ENCODE measurements at places on chromosomes 4 and X. TPM values are rescaled to one million over a fixed set of nuclear protein-coding genes. Genes with fewer than 3 reads are reported as not detected.
A peak's percentile ranks its signal among the peaks of the same experiment; 100 is the strongest.

DNA sequence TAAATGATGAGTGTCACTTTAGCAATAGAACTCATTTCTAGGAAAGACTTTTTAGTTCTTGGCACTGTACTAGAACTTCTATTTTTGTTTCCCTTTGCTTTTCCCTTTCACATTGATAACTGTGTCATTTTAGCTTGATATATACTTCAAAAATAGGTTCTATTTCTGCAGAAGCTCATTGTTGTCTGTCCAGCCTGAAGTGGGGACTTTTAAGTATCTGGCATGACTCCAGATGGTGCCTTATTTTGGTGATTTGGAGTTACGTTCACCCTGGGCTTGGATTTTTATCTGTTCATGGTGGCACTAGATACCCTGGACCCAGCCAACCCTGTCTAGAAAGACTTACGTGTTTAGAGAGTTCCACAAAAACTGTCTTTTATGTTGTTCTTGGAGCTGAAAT is 3.4 kb downstream of the ABHD18 start:
- H3K4me1 ChIP-seq: peaks cover 6% of the 10 kb centered on the region
- H3K36me3 ChIP-seq: no peaks in the 10 kb centered on the region
- no peaks in the 10 kb centered on the region for H3K27me3 ChIP-seq
- no peak for DNase-seq

DNA sequence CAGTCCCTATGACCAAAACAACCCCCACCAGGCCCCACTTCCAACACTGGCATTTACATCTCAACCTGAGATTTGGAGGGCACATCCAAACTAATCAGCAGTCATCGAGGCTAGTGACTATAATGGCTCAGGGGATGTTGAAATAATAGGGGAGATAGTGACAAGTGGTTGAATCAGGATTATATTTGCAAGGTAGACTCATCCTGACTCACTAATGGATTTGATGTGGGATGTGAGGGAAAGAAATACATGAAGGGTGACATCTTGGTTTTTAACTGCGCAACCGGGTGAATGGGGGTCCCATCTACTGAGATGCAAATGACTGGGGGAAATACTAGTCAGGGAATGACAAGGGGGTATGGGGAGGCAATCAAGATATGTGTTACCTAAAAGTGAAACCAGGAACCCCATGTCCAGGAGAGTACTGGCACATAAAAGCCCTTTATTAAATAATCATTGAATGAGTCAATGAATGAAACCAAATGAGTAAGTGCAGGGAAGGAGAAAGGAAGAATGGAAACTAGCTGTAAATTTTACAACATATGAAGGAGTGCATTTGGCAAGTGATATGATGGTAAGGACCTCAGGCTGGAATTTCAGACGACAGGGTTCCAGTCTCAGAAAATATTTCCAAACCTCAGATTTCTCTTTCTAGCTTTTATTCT is 78.3 kb downstream of the PARM1 start:
- H3K36me3 ChIP-seq: no peaks in the 10 kb centered on the region
- DNase-seq: no peak
- H3K4me3 ChIP-seq: no peak overlapping the region
- H3K27me3 ChIP-seq: no peaks in the 10 kb centered on the region
- H3K27ac ChIP-seq: no peak overlapping the region

- H3K27ac ChIP-seq: no peak overlapping the region
- H3K27me3 ChIP-seq: no peaks in the 10 kb centered on the region
- H3K36me3 ChIP-seq: no peaks in the 10 kb centered on the region
- peaks cover 12% of the 10 kb centered on the region for H3K4me1 ChIP-seq
- H3K4me3 ChIP-seq: no peak overlapping the region
Observed at GRCh38 chr4:27789773-27790172, 929.1 kb downstream of the STIM2 start.

- H3K36me3 ChIP-seq: no peaks in the 10 kb centered on the region
- no peak overlapping the region for H3K27ac ChIP-seq
- no peaks in the 10 kb centered on the region for H3K27me3 ChIP-seq
- peaks cover 3% of the 10 kb centered on the region for H3K4me1 ChIP-seq
- H3K4me3 ChIP-seq: no peak overlapping the region
Observed at GRCh38 chrX:46279214-46279924, 265.9 kb downstream of the ZNF674 start.

DNA sequence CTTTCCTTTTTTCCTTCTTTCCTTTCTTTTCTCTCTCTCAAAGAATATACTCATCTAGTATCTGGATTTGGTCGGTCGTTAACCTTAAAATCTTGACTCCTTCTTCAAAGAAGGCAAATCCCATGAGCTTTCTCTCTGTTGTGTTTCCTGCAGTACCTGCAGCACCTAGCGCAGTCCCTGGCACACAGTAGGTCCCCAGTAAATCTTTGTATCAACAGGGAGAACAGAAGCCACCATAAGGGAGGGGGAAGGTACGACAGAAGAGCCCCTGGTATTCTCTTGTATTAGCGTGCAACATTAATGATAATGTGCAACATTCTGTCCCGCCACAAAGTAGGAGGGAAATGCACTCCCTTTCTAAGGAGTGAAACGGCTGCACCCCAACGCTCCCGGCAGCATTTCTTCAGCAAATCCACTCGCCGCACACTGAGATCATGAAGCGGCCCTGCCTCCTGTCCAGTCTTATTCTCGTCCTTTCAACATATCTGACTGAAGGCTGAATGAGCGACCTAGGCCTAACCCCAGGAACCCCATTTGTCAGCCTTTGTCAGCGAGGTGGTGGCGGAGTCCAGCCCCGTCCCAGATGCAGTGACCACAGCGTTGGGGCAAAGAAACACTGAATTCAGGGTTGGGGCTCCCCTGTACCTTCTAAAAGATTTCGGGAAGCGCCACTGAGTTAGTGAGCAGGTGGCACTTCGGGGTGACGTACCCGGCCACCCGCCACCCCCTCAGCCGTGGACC is 133.7 kb downstream of the AMELX start:
- no peak overlapping the region for H3K27ac ChIP-seq
- peak overlapping the region; percentile 84 for H3K4me3 ChIP-seq
- H3K4me1 ChIP-seq: peaks cover 4% of the 10 kb centered on the region

DNA sequence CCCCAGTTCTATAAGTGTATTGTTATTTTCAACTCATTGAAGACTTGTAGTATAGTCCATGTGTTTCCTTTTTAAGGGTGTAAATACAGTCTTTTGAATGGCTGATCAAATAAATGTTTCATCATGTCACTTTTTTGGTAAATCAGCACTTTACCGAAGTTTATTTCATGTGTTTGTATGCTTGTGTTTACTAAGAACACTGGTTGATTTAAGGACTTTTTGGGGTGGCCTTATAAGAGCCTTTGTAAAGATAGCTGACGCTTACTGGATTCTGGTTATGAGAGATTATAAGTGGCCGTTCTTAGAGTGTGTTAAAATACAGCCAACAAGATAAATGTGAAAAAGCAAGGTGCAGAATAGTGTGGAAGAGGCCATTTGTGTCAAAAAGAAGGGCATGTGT is 2.6 kb downstream of the UBE2K start:
- peaks cover 20% of the 10 kb centered on the region for H3K4me1 ChIP-seq
- no peaks in the 10 kb centered on the region for H3K27me3 ChIP-seq
- peak overlapping the region; percentile 99 for H3K4me3 ChIP-seq
- DNase-seq: no peak

GRCh38 chr4:106602711-106603110 is 234.1 kb upstream of the GIMD1 start:
- H3K4me1 ChIP-seq: no peaks in the 10 kb centered on the region
- no peak for DNase-seq
- no peak overlapping the region for H3K4me3 ChIP-seq
- no peaks in the 10 kb centered on the region for H3K36me3 ChIP-seq
- no peak overlapping the region for H3K27ac ChIP-seq

- H3K27me3 ChIP-seq: no peaks in the 10 kb centered on the region
- no peak overlapping the region for H3K27ac ChIP-seq
- no peak overlapping the region for H3K4me3 ChIP-seq
- peaks cover 10% of the 10 kb centered on the region for H3K36me3 ChIP-seq
- no peak for DNase-seq
Observed at GRCh38 chrX:2185341-2186082, 315.3 kb downstream of the DHRSX start.

The GYPE gene
- not detected for total RNA-seq
